BJ (cell line): ENCODE measurements at places on chromosomes 4 and X.

DNA sequence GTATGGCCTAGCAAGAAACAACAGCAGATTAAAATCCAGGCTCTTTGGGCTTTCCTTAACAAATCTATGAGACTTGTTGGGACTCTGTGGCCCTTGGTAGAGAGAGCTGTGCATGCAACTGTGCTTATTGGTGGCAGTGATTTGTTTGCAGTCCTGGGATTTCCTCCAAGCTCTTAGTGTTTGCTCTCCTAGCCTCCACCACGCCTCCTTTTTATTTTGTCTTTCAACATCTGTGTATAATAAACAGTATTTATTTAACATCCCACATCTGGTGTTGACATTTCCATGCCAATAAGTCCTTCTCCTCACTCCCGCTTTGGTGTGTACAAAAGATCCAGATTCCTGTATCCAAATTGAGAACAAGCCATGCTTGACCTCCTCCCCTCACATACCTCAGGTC, 3.1 kb downstream of the TNMD start:
- no peak for DNase-seq

GRCh38 chr4:167102475-167102874, 131.8 kb downstream of the SPOCK3 start:
- no peak for DNase-seq

DNA sequence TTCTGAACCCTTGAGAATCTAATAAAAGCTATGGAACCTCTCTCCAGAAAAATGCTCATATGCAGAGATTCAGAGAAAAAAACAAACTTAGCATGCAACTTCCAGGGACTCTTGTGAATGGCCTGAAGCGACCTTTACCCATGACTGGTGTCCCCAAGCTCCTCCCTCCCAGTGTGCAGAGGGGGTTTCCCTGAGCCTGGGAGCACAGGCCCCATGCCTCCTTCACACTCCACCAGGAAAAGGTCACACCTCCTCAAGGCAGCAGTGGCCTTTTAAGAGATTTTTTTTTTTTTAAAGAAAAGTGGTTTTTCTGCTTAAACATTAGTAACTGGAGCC, 13.3 kb upstream of the UBA6 start:
- no peak for DNase-seq

DNA sequence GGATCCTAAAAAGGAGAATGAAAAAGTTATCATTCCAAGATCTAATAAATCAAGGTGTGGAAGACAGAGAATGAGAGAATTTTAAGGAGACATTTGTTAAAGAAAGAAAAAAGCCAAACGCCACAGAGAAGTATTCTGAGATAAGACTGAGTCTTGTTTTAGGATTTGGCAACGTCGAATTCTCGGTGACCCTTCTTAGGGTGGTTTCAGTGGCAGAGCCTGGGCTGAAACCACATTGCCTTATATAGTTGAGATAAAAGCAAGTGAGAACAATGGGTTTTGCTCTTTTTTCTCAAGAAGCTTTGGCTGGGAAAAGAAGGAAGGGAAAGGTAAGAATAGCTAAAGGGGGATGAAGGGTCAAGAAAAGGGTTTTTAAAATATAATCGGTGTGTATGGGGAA, 209.4 kb downstream of the VEGFC start:
- DNase-seq, result no peak

DNA sequence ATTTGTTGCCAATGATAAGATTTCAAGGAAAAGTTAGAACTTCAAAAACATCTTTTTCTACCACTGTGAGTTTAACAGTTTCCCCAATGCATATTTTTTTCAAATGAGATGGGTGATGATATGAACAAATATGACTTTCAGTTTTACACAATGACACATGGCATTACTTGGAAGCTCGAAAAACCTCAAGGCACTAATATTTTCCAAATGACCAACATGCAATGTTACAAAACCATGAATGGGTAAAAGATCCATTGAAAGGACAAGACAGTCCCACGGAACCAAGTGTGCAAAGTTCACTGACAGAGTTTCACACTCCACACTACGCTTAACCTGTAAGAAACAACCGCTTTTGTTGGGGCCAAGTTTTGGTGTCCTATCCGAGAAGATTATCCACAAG, 84.5 kb downstream of the CD99L2 start:
- DNase-seq, result peak; percentile 6

DNA sequence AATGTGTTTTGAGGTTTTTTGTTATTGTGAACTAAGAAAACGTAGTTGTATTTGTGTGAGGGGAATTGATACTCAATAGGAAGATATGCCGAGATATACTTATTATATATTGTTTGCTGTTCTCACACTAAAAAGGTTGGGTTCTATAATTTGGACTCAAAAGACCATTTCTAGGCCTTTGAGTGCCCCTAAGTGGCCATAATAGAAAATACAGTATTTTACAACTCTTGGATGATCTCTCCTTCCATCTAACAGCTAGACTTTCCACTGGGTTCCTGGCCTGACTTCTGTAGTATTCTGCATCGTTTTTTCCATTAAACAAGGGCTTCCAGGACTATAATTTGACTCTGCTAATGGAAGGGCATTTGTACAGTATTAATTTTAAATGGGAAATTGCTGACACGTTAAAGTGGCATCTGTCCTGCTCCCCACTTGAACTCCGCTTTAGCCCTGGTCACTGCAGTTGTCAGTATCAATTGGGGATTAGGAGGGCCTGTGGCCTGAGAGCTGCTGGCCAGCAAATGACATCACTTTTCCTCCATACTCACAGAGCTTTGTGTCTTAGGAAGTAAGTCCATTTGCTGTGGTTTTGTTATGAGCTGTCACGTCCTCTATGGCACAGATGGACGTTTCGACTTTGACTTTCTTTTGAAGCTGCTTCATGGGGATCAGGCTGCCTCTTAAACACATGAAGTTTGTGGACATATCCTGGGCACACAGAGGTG, 176.9 kb downstream of the SLIT2 start:
- no peak for DNase-seq

- DNase-seq, result no peak
Measured at GRCh38 chrX:72117636-72118210, 14.0 kb downstream of the RTL5 start.

DNA sequence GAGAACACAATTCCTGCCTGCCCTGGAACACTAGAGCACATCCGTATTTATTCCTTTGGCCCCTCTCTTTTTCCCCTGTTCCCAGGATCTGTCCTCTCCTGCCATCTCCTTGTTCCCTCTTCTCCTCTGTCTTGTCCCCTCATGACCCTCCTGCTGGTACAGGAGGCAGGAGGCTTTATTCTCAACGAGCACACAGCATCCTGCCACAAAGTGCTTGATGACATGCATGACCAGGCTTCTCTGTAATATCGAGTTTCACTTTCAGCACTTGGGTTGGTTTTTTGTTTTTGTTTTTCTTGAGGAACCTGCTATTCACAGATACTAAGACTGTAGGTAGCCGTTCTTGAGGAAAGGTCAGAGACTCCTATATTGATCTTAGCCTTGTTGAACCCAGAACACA, 35.3 kb downstream of the NALF2 start:
- no peak for DNase-seq

DNA sequence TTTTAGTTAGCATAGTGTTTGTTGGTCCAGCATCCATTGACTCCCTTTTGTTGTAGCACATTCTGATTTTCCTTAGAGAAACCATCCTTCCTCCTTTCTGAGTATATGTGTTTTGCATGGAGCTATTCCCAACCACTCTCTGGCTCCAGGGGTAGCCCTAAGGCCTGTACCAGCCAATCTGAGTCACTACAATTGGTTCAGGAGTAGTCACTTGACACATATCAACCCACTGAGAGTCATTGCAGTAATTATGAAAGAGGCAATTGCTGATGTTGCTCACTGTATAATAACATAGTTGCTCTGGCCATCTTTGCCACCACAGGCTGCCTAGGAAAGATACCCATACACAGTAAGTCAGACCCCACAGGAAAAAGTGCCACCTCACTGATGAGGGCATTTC, 71.2 kb upstream of the GRID2 start:
- DNase-seq, result no peak

- no peak for DNase-seq
Measured at GRCh38 chr4:1504595-1505500, 98.6 kb upstream of the NKX1-1 start.

DNA sequence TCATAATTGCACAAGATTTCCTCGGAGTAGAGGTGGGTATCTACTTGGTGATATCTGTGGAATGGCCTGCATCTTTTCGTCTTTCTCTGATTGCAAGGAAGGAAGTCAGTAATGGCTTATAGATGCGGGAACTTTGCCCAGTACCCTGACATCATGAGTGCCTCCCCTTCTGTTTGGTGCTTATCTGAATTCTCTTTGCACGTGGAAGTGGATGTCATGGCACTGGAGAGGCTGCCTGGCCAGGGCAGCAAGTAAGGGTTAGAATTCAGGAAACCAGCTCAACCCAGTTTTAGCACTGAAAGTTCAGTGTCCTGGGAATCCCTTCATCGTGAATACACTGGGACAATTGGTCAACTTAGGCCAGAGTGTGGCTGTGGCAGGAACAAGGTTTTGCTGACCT, 83.5 kb upstream of the RAPGEF2 start:
- DNase-seq, result no peak

DNA sequence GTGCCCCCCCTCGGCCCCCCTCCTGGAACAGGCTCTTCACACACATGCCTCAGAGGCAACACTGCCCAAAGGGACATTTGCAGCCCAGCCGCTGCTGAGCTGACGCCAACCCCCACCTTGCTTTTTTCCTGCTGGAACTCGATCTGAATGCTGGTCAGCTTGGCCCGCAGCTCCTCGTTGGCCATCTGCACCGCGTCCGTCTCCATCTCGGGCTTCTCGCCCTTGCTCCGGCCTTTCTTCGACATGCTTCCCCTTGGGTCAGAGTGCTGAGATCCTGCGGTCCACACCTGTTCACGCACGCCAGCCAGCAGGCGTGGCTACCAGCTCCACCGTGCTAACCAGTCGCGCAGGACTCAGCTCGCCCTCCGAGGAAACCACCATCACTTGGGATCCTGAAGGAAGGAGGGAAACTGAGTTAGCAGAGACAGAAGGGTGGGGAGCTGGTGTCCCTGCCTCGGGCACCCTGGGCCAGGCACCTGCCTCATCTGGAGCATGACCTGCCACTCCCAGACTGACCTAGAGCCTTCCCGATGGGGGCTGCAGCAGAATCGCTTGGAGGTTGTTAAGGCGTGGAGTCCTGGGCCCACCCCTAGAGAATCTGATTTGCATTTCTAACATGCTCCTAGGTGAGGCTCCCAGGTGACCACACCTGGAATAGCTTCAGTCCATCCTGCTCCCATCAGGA, 87.6 kb downstream of the JAKMIP1 start:
- no peak for DNase-seq

- no peak for DNase-seq
Measured at GRCh38 chrX:25049971-25050370, 34.2 kb upstream of the ARX start.

DNA sequence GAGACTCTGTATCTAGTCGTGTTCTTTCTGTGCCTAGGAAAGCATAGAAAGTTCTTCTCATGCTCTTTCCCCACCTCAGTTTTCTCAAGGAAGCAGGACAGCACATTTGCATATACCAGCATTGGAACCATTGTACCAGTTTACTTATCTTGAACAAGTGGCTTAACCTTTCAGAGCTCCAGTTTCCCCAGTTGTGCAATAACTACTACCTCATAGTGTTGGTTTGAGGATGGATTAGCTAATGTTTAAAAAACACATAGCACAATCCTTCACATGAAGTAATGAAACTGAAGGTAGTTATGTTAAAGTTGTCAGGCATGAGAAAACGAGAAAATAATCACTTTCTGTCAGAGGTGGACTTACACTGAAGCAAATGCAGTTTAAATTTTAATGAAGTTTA, 92.2 kb upstream of the H2AZ1 start:
- DNase-seq, result no peak

DNA sequence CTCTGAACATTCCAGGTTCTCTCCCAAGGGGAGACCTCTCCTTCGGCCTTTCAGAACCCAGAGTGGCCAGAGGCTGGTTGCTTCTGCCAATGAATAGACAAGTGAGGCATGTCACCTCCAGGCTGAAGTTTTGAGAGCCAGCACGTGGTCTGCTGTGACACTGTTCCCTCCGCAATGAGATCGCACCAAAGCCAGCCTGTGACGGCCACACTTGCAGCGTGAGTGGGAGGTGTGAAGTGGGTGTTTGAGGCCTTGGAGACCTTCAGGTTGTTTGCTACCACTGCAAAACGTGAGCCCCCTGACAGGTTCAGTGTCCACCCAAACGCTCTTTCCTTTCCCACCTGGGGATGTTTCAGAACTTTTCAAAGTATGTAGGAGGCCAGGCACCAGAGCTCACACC, 81.0 kb downstream of the WFS1 start:
- no peak for DNase-seq

DNA sequence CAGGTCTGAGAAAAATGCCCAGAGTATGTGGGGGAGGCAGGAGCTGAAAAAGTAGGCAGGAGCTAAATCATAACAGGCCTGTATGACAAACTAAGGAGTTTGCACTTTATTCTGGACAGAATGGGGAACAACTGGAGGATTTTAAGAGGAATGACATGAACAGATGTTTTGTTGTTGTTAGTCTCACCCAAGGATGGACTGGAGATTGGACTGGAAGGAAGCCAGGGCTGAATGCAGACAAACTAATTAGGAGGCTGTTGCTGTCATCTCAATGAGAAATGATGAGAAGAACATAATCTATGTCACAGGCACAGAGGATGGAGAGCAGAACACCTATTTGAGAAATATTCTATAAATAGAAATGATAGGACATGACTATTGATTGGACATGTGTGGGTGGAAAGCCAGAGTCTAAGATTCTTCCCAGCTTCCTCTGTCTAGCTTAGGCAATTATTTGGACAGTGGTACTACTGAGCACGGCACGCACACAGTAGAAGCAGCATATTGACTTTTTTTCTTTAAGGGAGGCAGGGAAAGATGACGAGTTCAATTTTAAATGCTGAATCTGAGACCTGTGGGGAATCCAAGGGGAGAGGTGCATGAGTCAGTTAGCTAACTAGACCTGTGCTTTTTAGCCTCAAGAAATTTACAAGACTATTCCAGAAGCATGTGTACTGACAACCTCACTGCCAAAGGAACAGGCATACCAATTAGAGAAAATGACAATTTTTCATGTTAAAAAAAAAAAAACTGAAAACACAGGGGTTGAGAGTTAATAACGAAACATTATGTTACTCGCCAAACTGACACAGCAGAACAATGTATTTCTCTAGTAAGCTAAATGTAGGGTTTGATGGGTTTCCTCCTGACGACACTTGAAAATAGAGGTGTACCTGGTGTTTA, 963 bp upstream of the USO1 start:
- peak; percentile 26 for DNase-seq

- no peak for DNase-seq
Measured at GRCh38 chr4:90689739-90690138, 562.5 kb downstream of the CCSER1 start.
